ENCODE measurements at places on chromosomes 3 and 15. TPM values are rescaled to one million over a fixed set of nuclear protein-coding genes. Genes with fewer than 3 reads are reported as not detected.

DNA sequence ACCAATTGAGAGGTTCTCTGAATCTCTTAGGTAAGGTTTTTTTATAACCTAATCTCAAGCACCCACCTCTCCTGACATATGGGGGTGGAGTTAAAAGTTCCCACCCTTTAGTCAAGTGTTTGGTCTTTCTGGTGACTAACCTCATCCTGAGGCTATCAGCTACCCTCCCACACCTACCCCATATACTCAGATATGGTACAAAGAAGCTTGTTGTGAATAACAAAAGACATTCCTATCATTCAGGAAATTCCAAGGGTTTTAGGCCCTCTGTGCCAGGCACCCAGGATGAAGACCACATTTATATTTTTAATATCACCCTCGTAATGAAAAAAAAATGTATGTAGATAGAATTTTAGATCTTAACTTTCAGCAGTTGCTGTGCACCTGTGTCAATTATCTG is 9.0 kb downstream of the CHMP2B start:
- DNase-seq = no peak

Gene GP9
- not detected for total RNA-seq

- DNase-seq = peak; percentile 61
Observed at GRCh38 chr3:8665407-8665896, 20.9 kb upstream of the SSUH2 start.

DNA sequence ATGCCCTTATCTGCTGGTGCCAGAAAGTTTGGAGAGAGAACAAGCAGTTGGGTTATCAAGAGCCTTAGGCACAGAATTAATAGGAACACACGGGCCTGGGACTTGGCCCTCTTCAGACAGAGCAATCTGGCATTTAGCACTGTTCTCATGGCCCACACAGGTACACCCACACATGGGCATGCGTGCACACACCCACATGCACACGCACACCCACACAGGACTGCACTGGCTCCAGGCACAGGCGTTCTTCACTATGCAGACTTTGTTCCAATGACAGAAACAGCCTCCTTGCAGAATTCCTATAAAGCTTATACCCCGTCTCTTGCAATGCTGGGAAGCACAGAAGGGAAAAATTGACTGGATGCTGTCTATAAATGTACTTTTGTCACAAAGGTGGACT is 36.3 kb downstream of the TMEM44 start:
- no peak for DNase-seq

Gene LRRC31
- total RNA-seq = not detected

DNA sequence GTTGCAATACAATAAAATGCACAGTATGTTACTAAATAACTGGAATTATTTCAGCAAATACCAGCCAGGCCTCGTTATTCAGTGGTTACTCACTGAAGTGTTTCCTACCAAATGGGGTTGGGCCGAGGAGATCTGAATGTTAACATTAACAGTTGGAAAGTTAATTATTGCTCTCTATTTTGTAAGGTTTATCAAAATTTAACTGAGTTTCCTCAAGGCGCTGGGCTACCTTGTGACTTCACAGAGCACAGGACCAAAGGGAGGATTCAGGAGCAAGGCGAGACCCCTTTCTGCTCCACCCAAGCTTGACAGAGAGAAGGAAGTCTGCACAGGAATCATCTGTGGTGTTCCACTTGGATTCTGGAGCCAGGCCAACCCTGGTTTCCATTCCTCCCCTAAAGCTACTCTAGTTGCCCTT is 21.6 kb downstream of the ADAMTS9 start:
- peak; percentile 13 for DNase-seq

DNA sequence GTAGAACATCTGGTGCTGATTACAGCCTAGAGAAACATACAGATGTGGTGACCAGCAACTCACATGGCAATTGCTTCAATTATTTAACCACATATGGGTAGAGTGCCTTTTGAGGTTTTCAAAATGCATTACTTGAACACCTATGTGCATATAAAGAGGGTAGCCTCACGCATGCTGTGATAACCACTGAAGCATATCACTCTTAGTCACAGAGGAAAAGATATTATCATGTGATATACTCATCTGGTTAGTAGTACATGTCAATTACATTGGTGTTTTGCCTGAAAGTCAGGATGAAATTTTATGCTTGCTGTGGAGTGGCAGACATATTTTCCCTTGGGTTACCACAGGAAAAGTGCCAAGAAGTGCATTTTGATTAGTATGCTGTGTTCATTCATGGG is 459.3 kb upstream of the AGTR1 start:
- DNase-seq = peak; percentile 60

Gene BCHE
- total RNA-seq = 9.5 TPM

GRCh38 chr3:129238945-129239705 is 10.3 kb upstream of the COPG1 start:
- DNase-seq = peak; percentile 50

Gene RBP2
- not detected for total RNA-seq

DNA sequence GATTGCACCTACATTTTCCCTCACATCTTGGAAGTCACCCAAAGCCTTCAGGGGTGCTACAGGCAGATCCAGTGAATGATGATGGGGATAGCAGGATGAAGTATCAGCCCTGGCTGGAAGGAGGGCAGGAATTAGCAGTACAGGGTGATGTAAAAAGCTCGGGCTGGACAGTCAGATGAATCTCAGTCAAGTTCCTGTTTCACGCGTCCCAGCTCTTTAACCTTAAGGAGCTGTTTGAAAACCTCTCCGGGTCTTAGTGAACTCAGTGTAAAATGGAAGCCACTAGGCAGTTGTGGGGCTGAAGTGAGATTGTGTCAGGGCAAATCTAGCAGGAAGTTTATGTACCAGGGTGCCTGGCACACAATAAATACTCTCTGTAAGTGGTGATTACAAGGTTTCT is 166.4 kb upstream of the PROK2 start:
- DNase-seq = no peak

GRCh38 chr3:37494216-37494615 is 319.8 kb upstream of the LRRFIP2 start:
- peak; percentile 32 for DNase-seq

Gene CD200R1
- 0.48 TPM for total RNA-seq

DNA sequence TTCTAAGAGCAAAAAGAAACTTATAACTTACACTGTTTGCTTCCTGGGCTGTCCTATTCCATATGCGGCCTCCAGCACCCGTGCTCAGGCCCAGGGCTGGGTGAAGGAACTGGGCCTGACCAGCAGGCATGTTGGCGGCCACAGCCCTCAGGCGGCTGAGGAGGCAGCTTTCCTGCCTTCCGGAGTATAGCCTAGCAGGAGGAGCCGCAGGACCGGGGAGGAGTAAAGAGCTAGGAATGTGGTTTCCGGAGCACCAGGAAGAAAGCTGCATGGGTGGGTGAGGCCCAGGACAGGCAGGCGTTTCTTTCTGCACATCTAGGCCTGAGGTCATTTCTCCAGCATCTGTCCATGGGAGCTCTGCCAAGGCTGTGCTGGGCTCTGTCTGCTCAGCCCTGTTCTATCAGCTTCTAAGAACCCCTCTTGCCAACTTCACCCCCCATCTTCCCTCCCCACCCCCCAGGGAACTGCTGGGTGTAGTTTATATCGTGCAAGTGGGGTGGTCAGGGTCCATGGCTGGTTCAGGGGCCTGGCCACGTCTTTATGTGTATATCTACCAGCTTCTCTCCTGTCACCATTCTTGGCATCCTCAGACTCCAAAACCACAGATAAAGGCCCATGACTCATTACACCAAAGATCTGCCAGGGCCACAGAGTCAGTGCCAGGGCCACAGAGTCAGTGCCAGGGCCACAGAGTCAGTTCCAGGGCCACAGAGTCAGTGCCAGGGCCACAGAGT is 7.8 kb upstream of the KIF7 start:
- DNase-seq = peak; percentile 99

DNA sequence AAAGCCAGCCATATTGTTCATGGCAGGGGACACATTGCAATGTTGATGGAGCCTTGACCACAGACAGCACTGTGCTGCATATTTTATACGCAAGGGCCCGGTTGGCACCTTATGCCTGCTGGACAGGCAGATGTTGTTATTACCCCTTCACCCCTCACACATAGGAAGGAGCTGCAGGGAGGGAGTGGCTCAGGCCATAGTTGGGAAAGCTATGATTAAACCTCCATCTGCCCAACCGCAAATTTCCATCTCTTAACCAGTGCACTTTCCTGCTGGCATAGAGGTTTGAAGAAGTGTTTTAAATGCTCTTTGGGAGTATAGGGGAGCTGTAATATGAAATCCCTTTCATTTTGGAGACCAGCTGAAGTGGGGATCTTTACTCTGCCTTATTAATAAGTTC is 224.7 kb downstream of the CACNA2D3 start:
- DNase-seq = peak; percentile 14

DNA sequence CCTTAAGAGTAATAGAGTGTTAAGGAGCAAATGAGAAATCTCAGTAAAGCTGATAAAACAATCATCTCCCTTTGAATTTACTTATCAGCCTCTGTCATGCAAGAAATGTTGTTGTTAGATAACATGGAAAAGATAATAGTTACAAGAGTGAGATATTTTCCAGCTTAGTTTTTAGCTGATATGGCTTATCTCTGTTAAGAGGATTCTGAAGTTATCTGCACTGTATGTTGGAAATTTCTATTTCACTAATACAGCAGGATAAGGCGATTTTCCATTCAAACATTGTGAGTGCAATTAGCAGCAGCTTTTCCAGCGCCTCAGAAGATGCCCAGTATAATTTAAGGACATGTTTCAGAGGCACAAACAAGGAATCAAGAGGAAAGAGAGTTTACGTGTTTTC is 262.9 kb downstream of the CNTN6 start:
- DNase-seq = no peak

Gene GMNC
- not detected for total RNA-seq

Gene MNS1
- 9.6 TPM for total RNA-seq

GRCh38 chr3:130354430-130354829 is 9.0 kb downstream of the COL6A5 start:
- peak; percentile 51 for DNase-seq

GRCh38 chr3:4693620-4694019 is 200.5 kb downstream of the ITPR1 start:
- no peak for DNase-seq

GRCh38 chr15:41971895-41972252 is 483 bp downstream of the EHD4 start:
- peak; percentile 10 for DNase-seq

GRCh38 chr15:82543160-82543559 is 2.9 kb upstream of the RPS17 start:
- DNase-seq = no peak

Gene RETNLB
- not detected for total RNA-seq

Gene SH3GL3
- total RNA-seq = 0.24 TPM

Data from RPMI7951 (cell line).